ENCODE measurements at places on chromosomes 12 and 14.

GRCh38 chr12:95077341-95077740 is 3.9 kb upstream of the NR2C1 start:
- DNase-seq: no peak

DNA sequence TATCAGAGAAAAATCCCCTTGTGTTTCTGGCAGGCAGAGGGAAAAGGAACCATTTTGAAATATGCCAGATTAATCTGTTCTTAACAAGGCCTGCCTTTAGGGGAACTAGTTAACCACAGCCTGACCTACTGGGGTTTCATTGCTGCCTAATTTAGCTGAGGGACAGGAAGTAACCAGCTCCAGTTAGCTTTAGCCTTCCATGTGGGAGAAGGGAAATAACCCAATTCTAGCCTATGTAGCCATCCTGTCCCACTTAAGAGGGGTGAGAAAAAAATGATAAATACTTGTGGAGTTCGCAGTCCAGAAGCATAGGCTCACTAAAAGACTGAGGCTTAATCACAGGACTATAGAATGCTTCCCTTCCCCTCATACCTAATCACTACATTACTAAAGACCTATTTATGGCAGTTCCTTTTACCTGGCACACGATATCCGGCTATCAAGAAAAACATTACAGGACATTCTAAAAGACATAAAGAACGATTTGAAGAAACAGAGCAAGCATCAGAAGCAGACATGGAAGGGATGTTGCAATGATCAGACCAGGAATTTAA is 22.8 kb downstream of the COX8C start:
- DNase-seq: no peak

- DNase-seq: no peak
These were observed 225.0 kb upstream of the DDHD1 start for GRCh38 chr14:53378142-53378541.

DNA sequence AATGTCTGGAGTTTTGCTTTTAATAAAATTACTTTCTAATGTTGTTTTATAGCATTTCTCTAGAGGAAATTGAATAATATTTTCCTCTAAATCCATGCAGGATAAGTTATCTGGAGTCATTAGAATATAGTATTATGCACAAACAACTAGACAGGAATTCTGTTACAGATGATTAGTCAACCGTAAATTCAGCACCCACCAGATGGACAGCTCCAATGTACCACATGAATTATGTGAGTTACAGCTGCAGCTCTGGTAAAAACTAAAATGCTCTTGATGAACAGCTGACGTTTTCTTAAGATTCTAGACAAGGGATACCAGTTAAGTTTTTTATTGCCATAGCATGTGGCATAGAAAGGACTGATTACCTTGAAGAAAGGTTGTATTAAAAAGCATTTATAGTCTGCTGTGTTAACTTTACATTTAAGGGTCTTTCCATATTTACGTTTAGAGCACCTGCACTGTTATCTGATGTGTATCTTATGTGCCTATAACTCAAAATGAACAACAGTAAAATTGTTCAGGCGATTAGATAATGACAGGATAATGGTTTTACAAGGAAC is 321.4 kb upstream of the LRFN5 start:
- DNase-seq: no peak

- DNase-seq: peak; percentile 29
These were observed 196.6 kb downstream of the PCNX1 start for GRCh38 chr14:71103662-71104484.

Measured in hepatic stellate cell (primary cell).